ENCODE measurements at places on chromosomes 7 and 10. TPM values are rescaled to one million over a fixed set of nuclear protein-coding genes. Genes with fewer than 3 reads are reported as not detected.

DNA sequence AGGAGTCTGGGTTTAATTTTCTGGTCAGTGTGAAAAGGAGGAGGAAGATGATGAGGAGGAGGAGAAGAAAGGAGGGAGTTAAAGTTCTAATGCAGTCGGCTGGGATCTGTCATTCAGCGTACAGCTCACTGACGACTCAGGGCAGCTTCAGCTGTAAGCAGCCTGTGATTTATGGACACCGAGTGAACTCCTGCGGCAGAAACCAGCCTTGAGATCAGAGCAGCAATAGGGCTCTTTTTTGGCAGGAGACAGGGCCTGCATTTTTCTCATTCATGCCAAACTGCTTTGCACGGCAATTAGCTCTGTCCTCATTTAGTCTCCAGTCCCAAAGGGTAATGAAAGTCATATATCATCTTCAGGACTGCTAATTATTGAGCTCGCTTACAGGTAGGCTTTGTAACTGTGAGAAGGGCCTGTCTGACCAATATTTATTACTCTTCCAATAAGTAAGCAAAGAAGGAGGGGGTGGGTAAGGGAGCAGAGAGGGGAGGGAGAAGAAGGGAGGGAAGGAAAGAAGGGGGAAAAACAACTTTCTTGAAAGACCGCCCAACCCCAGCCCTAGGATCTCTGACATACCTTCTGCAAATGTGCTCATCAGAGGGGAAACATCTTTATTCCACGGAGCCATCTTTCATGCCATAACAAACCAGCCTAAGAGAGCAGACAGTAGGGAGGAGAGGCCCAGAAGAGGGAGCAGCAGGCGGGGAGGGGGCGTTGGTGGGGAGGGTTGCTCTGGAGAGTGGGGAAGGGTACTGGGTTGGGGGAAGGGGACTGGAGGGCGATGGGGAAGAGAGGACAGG, 48.1 kb upstream of the COMTD1 start:
- H3K27ac ChIP-seq, result no peak overlapping the region
- H3K4me1 ChIP-seq, result no peaks in the 10 kb centered on the region
- no peaks in the 10 kb centered on the region for H3K36me3 ChIP-seq

DNA sequence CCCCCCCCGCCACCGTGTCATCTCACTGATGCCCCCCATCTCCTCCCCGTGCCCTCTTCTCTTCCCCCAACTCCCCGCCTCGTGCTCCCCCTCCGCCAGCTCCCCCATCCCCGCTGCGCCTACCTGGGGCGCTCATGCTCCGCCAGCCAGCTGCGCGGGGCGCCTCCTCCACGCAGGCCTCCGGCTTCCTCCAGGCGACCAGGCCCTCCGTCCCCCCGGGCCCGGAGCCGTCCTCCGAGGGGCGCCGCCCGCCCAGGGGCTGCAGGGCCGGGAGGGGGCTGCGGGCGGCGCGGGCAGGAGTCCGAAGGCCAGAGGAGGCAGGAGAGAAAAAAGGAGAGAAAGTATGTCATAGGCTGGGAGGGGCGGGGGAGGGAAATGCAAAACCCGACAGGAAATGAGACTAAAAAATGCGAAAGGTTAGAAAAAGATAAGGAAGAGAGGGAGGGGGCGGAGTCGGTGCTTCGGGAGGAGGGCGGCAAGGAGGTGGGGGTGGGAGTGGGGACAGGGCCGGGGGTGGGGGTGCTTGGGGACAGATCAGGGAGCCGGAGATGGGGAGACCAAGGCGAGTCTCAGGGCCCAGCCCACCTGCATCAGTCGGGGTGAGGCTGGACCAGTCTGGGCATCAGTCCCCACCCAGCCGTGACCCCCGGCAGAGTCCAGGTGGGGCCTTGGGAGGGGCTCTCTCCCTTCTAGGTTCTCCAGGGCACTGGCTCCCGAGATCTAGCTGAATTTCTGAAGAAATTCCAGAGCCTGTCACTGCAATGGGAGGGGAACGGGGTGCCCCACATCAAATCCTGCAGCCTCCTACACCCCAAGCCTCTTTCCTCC, at the start of gene CARD11:
Gene CARD11 (minus strand): TSS at position 324 of the 828 bp plus-strand sequence. CDS start 85,361 bp downstream, outside the sequence.
- peaks cover 14% of the 10 kb centered on the region for H3K4me1 ChIP-seq
- H3K36me3 ChIP-seq, result peaks cover 4% of the 10 kb centered on the region
- DNase-seq, result peak; percentile 50
- H3K4me3 ChIP-seq, result peak within 1 kb of the TSS; percentile 78
- no peaks in the 10 kb centered on the region for H3K27me3 ChIP-seq

DNA sequence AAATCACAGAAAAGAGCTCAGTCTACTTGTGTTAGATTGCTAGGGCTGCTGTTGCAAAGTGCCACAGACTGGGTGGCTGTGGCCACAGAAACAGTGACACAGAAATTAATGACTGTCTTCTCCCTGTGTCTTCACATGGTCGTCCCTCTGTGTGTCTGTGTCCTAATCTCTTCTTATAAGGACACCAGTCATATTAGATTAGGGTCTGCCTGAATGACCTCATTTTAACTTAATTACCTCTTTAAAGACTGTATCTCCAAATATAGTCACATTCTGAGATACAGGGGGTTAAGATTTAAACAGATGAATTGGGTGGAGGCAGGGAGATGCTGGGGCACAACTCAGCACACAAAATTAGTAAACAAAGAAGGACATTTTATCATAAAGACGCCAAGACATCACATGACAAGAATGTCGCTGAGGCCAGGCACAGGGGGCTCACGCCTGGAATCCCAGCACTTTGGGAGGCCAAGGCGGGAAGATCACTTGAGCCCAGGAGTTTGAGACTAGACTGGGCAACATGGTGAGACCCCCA, 23.3 kb upstream of the PARD3 start:
- no peaks in the 10 kb centered on the region for H3K4me1 ChIP-seq
- H3K36me3 ChIP-seq, result no peaks in the 10 kb centered on the region
- no peak for DNase-seq

The SPDYE6 gene
- total RNA-seq, result not detected

The ITPRID1 gene
- total RNA-seq, result not detected

The GDF2 gene
- not detected for total RNA-seq

The STRIP2 gene
- 0.42 TPM for total RNA-seq

The LIPJ gene
- total RNA-seq, result not detected

The NUDT13 gene
- 2.2 TPM for total RNA-seq
